ENCODE measurements at places on chromosomes 6 and 20. TPM values are rescaled to one million over a fixed set of nuclear protein-coding genes. Genes with fewer than 3 reads are reported as not detected.

DNA sequence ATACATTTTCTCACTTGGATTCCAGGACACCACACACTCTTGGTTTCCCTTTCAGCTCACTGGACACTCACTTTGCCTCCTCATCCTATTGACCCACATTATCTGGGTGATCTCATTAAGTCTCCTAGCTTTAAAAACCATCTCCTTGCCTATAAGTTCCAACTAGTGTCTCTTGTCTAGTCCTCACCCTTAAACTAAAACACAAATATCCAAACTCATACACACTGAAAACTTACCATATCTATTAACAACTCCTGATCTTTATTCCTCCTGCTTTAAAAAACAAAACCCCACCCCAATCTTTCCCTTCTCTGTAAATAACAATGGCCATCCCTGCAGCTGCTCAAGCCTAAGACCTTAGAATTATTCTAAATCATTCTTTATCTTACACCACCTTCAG is 3.5 kb upstream of the SMIM28 start:
- H3K36me3 ChIP-seq = no peaks in the 10 kb centered on the region
- DNase-seq = no peak

GRCh38 chr6:118683881-118684872 is 32.8 kb upstream of the CEP85L start:
- H3K36me3 ChIP-seq = no peaks in the 10 kb centered on the region
- no peak overlapping the region for H3K4me3 ChIP-seq
- DNase-seq = no peak
- H3K27ac ChIP-seq = no peak overlapping the region
- no peaks in the 10 kb centered on the region for H3K4me1 ChIP-seq

DNA sequence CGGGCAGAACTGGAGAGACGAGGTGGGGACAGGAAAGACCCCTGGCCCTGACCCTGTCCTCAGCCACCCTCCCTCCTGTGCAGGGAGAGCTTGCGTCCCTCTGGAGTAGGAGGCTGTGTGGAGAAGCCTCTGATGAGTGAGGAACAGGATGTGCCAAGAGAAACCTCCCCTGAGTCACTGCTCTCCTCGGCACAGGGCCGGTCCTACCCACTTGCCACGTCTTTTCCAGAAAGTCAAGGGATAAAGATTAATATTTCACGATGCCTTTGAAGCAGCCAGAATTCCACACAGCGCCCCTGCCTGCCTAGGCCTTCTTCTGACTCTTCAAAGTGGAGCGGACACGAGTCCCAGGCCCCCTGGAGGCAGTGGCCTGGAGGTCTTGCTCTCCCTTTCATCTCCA is 34.9 kb upstream of the THBS2 start:
- no peak for DNase-seq
- no peaks in the 10 kb centered on the region for H3K27me3 ChIP-seq
- H3K4me3 ChIP-seq = no peak overlapping the region
- H3K36me3 ChIP-seq = no peaks in the 10 kb centered on the region

GRCh38 chr6:97813889-97814567 is 531.0 kb upstream of the MMS22L start:
- no peaks in the 10 kb centered on the region for H3K4me1 ChIP-seq
- H3K36me3 ChIP-seq = no peaks in the 10 kb centered on the region
- no peaks in the 10 kb centered on the region for H3K27me3 ChIP-seq
- no peak overlapping the region for H3K4me3 ChIP-seq

Gene EPHA7
- total RNA-seq = 8.7 TPM

Gene PDYN
- 0.28 TPM for total RNA-seq

Measured in prostate gland (tissue), 2 donors.